8988T (cell line): ENCODE measurements at places on chromosomes 5 and 9.

- DNase-seq, result no peak
Measured at GRCh38 chr9:126490871-126491567, 122.7 kb upstream of the LMX1B start.

DNA sequence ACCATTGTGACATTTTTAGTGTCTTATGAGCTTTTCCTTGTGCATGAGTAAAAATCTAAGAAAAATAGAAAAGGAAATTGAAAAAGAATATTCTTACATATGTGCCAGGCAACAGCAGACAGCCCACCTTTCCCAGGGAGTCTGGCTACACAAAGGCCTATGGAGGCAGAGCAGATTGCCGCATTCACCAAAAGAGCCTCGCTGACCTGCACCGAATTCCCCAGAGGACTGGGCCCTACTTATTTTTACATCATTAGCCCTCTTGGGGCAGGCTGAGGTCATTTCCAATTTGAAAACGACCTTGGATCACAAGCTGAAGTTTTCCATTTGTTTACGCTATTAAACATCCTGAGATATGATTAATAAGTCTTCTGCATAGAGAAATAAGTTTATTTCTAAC is 66.2 kb upstream of the WDR41 start:
- no peak for DNase-seq

- no peak for DNase-seq
Measured at GRCh38 chr5:167624053-167624452, 667.4 kb upstream of the WWC1 start.

- DNase-seq, result peak; percentile 82
Measured at GRCh38 chr5:150436141-150436680, 13.3 kb downstream of the RPS14 start.
